ENCODE measurements at places on chromosomes 11 and 22.

- peak; percentile 6 for DNase-seq
These were observed 14.4 kb upstream of the SERPINH1 start for GRCh38 chr11:75547617-75548058.

GRCh38 chr11:1174441-1175370 is 17.0 kb downstream of the MUC5AC start:
- DNase-seq, result no peak

- no peak for DNase-seq
These were observed 477.9 kb downstream of the MN1 start for GRCh38 chr22:27323661-27324060.

DNA sequence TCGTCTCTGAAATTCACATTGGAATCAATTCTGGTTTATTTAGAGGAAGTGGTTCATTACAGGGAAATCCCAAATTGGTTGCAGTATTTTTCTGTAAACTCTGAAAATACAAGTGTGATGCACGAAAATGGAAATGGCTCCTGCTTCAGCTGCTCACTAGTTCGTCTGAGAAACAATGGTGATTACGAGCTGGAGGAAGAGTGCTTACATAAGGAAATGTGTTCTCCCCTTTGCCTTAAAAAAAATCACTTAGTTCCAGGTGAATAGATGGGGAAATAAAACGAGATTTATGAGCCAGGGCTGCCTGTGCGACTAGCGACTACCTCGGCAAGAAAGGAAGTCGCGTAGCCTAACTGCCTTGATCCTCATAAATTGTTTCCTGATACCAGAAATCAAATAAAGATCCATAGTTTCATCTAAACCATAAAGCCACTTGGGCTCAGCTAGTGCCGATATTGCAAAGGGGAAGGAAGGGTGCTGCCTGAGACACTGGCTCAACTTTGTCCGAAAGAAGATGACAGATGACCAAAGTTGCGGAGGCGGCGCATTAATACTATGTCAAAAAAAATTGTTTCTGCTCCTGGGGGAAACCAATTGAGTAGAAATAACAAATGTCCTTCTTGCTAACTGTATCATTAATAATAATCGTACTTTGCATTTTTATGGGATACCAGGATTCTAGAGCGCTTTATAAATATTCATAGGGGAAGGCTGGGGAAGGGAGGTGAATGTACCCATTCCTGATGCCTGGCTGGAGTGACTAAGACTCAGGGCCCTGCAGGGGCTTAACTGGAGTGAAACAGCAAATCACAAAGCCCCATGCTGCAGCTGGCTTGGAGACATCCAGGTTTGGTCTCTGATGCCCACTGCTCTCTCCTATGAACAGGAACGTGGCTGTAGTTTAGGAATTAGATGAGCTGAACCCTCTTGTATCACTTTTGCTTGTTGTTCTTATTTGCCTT is 185.7 kb downstream of the BLID start:
- DNase-seq, result no peak

DNA sequence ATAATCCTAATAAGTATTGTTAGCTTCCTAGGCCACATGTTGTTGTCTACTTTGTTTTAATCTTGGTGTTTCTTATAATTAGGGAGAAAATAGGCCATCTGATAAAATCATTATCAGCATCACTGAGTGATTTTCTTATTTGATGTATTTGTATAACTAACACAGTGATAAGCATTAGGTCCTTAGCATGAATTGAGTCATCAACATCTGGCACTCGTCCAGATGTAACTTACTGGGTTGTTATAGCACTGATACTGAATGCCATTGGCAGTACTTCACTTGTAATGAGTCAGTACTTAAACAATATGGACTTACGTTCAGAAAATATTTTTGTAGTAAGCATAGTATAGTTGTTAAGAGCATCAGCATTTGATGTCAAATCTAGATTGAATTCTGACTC is 16.2 kb downstream of the API5 start:
- DNase-seq, result peak; percentile 23

GRCh38 chr22:38257650-38258250 is 15.1 kb downstream of the TMEM184B start:
- no peak for DNase-seq

GRCh38 chr11:20042045-20042639 is 118.1 kb downstream of the DBX1 start:
- no peak for DNase-seq

DNA sequence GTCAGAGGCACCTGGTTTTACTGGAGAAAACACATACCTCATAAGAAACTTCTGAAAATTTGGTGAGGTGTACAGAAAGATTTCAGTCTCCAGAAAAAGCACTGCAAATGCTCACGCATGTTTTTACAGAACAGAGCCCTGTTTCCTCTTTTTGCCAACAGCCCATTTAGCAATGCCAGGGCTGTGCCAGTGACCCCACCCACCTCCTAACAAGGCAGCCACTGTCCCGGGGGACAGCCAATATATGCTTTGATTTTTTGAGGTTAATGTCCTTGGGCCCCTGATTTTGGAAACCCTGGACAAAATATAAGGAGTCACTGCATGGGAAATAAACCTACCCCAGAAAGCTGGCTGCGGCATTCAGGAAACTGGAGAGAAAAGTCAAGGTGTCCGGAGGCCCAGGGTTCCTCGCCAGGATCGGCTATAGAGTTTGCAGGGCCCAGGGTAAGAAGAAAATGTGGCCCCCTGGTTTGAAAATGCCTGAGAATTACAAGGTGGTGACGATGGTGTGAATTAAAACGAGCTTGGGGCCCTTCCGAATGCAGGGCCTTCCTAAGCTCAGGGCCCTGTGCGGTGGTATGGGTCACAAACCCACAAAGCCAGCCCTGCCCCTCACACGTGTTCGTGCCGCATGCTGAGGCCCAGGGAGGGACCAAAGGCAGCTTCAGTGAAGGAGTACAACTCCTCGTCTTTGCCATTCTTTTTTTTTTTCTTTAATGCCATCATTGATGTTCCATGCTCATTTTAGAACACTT is 71.1 kb upstream of the WNT7B start:
- DNase-seq, result no peak

DNA sequence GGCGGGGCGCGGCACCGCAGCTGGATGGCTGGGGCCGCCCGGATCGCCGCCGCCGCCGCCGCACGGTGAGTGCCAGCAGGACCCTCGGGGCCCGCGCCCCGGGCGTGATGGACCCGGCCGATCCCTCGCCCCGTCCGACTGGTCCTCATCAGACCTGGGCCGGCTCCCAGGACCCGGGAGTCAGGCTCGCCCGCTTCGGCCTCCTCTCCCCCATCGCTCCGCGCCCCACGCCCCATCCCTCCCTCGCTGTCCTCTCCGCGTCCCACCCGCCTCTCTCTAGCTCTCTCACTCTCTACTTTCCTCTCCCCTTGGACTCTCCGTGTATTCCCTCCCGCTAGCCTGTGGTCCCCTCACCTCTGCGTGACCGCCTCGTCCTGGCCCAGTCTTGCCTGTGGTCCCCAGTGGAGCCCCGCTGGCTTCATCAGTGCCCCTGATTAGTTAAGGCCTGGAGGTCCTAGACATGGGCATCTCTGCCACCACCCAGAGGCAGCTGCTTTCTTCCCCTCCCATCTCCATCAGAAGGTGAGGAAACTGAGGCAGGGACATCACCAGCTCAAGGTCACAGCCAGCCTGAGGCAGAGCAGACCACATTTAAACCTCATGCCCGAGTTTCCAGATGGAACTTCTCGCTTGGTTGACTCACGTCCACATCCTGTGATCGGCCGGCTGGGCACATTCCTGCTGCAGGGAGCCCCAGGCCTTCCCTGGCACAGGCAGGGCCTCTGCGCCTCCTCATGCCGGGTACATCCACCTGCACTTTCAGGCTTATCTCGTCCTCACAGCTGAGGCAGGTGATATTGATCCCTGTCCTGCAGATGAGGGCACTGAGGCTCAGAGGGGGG is 429 bp downstream of the SLC39A13 start:
- no peak for DNase-seq

GRCh38 chr22:46788441-46789172 is 26.2 kb downstream of the TBC1D22A start:
- no peak for DNase-seq
